ENCODE measurements at places on chromosomes 5 and 9.
A peak's percentile ranks its signal among the peaks of the same experiment; 100 is the strongest.

GRCh38 chr5:132493241-132493640 lies 2.7 kb upstream of the IRF1 start:
- DNase-seq = peak; percentile 19

- no peak for DNase-seq
Observed at GRCh38 chr5:169410996-169411783, 110.3 kb upstream of the SLIT3 start.

GRCh38 chr9:137077010-137077747 lies at the start of gene UAP1L1:
TSS of gene UAP1L1 (plus strand) at chr9:137077517. CDS start at chr9:137077533, 16 bp downstream.
- DNase-seq = peak; percentile 39

GRCh38 chr9:87178302-87178701 lies 231.0 kb upstream of the GAS1 start:
- no peak for DNase-seq

DNA sequence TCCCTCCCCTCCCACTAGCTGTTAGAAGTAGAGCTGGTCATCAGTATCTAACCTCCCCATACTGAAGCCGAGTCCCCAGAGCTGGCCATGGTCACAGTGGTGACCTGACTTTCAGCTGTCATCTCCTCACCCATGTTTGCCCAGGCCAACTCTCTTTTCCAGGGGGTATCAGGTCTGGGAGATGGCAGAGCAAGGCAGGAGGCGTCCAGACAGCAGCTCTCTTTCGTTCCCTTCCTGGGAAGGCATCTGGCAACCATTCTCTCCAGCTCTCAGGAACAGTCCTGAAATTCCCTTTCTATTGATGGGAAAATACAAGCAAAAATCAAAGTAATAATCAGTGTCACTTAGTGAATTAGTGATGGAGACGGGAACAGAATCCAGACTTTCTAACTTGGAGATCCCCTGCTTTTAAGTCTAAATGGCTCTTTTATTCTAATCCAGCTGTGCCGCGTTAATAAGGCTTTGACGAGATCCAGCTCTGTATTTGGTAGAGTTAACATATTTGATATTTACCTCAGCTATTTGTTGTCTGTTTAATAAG lies 21.3 kb upstream of the AOPEP start:
- no peak for DNase-seq

DNA sequence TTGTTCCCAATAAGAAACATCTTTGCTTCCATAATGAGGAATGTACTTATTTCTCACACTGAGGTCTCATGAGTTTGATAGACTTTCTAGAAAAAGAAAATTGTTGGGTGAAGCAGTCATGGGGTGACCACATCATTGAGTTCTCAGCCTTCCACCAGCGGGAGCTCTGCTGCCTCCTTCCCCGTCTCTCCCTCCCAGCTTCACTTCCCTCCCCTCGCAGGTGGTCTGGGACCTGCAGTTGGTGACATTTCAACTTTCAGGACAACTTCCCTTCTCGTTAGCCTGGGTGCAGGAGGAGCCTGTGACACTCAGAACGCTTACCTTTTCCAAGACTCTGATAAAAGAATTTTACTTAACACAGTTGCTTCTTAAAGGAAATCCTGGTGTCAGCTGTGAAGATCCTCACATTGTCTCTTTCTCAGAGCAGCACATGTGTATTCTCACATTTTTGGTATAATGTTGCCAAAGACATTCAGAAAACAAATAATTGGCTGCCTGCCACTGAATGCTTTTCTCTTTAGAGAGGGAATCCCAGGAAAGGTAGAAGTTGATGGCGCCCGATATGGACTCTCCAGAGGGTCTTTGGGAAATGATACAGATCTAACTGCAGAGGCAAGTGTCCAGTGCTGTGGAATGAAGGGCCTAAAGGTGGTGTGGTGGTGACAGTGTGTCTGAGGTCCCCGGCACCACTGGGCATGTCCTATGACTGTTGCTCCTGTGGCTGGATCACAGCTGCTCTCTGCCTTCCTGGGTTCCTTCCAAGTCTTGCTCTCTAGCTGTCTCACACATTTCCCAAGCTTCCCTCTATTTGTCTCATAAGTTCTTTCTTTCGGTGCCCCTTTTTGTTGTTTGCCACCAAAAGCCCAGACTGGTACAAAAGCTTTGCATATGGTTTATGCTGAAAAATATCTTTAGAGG lies 238.1 kb downstream of the GAS1 start:
- DNase-seq = no peak

Data from naive thymus-derived CD4-positive, alpha-beta T cell (primary cell).